ENCODE measurements at places on chromosomes 6 and 20. TPM values are rescaled to one million over a fixed set of nuclear protein-coding genes. Genes with fewer than 3 reads are reported as not detected.

ECT2L gene
- total RNA-seq = not detected

ELOVL4 gene
- total RNA-seq = 2.1 TPM

- no peak for DNase-seq
These were observed 27.0 kb downstream of the ANGPT4 start for GRCh38 chr20:889106-889505.

- DNase-seq = no peak
These were observed 31.2 kb downstream of the PLAGL1 start for GRCh38 chr6:143976806-143977349.

DNA sequence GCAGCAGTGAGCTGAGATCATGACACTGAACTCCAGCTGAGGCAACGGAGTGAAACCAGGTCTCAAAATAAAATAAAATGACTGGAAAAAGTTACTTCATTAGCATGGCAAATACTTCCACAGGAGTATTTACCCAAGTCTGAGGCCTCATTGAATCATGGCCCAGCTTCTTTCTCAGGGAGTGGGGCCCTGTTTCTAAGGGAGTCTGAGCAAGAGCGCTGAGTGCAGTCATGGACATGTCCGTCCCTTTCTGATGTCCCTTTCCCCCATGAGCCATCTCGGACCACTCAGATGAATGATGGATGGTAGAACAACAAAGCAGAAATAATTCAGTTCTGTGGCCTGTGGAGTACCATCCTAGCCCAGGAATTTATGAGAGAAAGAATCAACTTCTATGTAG, 7.8 kb upstream of the DTD1 start:
- DNase-seq = no peak

DNA sequence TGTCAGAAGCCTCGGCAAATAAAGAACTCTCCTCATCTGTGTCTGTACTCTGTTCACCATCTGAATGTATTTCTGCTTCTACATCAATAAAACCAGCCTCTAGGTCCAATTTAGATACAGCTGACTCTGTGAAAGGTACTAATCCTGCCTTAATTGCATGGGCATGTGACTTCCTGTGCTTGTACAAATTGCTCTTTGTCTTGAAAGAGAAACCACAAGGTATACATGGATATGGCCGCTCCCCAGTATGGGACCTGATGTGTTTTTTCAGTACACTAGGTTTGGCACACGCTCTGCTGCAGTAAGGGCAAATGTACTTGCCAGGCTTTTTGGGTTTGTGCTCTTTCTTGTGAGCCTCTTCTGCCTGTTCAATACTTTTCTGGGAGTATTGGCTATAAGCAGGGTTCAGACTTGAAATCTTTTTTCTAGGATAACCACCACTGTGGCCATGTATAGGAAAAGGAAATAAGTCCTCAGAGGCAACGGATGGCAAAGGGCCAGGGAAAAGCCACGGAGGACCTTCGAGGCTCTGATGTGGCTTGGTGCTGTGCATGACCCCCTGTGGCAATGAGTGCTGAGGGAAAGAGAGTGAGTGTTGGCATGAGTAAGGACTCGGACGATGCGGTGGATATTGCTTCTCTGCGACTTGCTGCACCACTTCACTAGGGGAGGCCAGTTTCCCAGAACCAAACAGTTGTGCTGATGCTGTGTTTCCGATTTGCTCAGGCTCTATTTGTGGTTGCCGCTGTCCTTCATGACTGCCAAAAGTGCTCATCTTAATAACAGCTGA, 170.9 kb downstream of the HIVEP2 start:
- DNase-seq = no peak

GRCh38 chr6:138847884-138848283, 52.0 kb downstream of the ECT2L start:
- DNase-seq = no peak
